ENCODE measurements at places on chromosomes 1 and 21. TPM values are rescaled to one million over a fixed set of nuclear protein-coding genes. Genes with fewer than 3 reads are reported as not detected.

The UQCRHL gene
- 0.59 TPM for total RNA-seq

The HRNR gene
- not detected for total RNA-seq

The XCL1 gene
- total RNA-seq: not detected

The KCNK1 gene
- 0.99 TPM for total RNA-seq

The SNAPIN gene
- 21.5 TPM for total RNA-seq

The CELA2B gene
- not detected for total RNA-seq

The RIMS3 gene
- 3.8 TPM for total RNA-seq

GRCh38 chr1:208010487-208011071 lies 99.7 kb upstream of the CD34 start:
- no peak for DNase-seq

GRCh38 chr21:38911484-38912101 lies 105.9 kb downstream of the ETS2 start:
- DNase-seq: no peak

DNA sequence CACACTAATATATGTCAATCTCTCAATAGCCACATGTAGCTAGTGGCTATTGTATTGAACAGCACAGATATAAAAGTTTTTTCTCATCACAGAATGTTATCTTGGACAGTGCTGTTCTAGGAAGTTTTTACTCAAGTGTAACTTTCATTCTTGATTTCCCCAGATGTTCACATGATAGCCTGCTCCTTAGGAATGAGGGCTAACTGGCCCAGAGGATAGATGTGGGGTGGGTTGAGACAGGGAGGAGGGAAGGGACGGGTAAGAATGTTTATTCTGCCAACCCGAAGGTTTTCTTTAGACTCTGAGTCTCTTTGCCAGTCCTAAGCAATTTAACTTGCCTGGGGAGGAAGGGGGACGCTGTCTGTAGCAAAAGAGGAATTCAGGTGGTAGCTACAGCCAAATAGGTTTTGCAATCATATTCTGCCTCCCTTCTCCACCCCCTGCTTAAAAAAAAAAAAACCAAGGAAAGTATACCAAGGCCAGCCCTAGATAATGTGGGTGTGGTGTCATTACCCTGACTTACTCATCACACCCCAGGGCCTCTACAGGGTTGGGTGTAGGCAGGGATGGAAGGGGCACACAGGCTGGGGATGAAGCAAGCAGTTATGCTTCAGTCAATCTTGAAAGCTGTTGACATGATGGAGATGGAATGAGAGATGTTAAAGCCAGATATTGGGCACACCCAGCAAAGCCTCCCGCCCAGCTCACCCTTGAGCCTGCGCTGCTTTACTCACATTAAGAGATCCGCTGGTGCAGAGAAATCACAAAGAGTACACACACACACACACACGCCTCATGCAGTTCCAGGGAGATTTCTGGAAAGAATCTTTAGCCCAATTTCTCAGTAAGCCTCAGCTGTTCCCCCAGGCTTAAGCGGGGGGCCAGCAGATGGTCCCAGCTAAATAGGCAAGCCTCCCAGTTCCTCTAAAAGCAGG lies 59.9 kb downstream of the PLXNA2 start:
- no peak for DNase-seq

GRCh38 chr1:179955731-179956130 lies 1.1 kb downstream of the CEP350 start:
- DNase-seq: no peak

GRCh38 chr1:89022167-89022959 lies at the start of gene GBP3:
Gene GBP3 (minus strand): TSS chr1:89022866. CDS start chr1:89020721, 2,145 bp downstream.
- DNase-seq: no peak

GRCh38 chr1:67855444-67855843 lies 22.2 kb upstream of the GNG12 start:
- DNase-seq: no peak

- no peak for DNase-seq
Observed at GRCh38 chr1:71778940-71779339, 503.4 kb downstream of the NEGR1 start.

GRCh38 chr1:50970509-50970887 lies 453 bp downstream of the CDKN2C start:
- DNase-seq: no peak

GRCh38 chr1:244599937-244600350 lies 53.0 kb upstream of the DESI2 start:
- peak; percentile 29 for DNase-seq

- no peak for DNase-seq
Observed at GRCh38 chr21:46207006-46207919, 21.3 kb downstream of the LSS start.

DNA sequence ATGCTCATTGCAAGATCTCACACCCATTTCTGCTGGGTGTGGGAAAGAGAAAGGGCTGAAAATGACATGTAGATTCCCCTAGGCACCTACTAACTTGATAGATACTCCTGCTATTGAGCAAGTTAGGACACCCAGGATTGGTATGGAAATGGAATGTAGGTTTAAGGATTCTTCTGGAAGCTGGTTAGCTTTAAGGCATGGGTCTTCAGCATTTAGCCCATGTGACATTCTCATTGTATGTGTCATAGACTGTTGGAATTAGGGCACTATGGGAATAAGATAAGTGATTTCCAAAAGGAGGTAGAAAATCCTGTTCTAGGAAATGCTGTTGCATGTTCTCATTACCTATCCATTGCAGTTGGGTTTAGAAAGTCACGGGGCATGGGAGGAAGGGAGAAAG lies 76.2 kb downstream of the DISC1 start:
- no peak for DNase-seq

DNA sequence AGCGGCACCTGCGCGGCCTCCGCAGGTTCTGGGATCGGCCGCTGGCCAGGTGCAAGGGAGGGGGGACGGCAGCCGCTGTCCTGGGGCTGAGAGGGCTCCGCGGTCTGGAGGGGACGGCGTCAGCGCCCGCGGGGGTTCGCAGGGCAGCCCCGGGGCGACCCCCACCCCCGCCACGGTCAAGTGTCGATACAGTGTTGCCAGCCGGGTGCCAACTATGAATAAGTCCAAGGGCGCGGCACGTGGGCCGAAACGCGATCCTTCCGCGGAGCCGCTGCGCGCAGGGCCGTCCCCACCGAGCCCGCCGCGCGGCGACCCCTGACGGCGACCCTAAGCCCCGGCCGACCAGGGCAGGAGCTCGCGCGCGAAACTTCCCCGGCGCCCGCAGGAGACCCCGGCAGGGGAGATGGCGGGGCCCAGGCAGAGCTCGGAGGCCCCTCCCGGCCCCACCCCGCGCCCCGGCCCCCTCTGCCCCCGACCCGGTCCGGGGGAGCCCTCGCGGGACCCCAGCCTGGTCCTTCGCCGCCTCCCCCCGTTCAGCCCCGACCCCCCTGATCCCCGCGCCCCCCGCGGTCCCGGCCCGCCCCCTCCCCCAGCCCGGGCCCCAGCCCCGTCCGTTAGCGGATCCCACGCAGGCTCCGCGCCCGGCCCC lies 586 bp upstream of the AGPAT3 start:
- DNase-seq: peak; percentile 31

DNA sequence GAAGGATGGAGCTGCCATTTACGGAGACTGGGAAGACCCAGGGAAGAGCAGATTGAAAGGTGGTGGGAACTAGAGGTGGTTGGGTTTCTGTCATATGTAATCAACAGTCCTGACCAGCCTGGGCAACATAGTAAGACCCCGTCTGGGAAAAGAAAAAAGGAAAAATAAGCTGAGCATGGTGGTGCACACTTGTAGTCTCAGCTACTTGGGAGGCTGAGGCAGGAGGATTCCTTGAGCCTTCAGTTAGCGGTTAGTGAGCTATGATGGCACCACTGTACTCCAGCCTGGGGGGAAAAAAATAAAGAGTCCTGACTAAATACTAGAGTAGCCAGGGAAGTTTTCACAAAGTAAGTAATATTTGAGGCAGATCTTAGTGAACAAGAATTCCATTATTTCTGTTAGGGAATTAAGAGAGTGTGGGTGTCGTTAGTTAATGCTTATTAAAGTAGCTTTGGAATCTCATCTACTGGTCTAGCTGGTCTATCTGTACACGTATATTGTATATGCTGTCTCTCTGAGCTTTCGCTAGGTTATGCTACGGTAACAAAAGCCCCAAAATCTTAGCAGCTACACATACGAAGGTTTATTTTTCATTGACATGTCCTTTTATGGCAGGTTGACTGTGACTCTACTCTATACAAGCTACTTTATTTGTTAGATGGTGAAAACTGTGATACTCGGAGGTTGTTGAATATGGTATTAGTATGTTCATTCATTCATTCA lies 4.4 kb downstream of the NBPF1 start:
- DNase-seq: peak; percentile 0

- no peak for DNase-seq
Observed at GRCh38 chr1:212310383-212310782, 25.2 kb downstream of the PPP2R5A start.

Data from CD4-positive, CD25-positive, alpha-beta regulatory T cell (primary cell).